Type B pancreatic cell (in vitro differentiated cells): ENCODE measurements at places on chromosomes 1 and 21. TPM values are rescaled to one million over a fixed set of nuclear protein-coding genes. Genes with fewer than 3 reads are reported as not detected.

Gene THBS3
- total RNA-seq, result 23.2 and 28.0 TPM in 2 replicates

GRCh38 chr1:159925719-159926078 is 392 bp upstream of the TAGLN2 start:
- DNase-seq, result no peak

- no peak for DNase-seq
These were observed 87.2 kb downstream of the SPAG17 start for GRCh38 chr1:118097622-118098348.

Gene DNAJC6
- 4.1 and 10.4 TPM in 2 replicates for total RNA-seq

DNA sequence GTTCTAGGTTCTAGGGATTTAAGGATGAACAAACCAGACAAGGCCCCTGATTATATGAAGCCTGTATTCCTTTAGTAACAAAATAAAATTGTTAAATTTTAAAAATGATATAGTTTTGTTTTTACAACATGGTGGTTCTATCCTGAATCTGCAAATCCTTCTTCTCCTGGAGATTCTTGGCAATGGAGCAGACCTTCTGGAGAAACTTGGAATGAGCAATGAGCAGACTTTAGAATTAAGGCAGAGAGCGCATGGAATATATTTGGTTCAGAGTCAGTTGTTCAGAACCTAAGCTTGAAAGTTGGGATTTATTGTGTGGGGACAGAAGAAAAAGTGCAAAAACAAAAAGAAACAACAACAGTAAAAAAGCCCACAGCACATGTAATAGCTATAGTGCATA is 381.1 kb downstream of the ADGRL2 start:
- no peak for DNase-seq

Gene RALGPS2
- 47.2 and 47.8 TPM in 2 replicates for total RNA-seq

Gene KLF17
- not detected in 2 replicates for total RNA-seq

Gene MYOM3
- total RNA-seq, result 0.12 and 0.70 TPM in 2 replicates

DNA sequence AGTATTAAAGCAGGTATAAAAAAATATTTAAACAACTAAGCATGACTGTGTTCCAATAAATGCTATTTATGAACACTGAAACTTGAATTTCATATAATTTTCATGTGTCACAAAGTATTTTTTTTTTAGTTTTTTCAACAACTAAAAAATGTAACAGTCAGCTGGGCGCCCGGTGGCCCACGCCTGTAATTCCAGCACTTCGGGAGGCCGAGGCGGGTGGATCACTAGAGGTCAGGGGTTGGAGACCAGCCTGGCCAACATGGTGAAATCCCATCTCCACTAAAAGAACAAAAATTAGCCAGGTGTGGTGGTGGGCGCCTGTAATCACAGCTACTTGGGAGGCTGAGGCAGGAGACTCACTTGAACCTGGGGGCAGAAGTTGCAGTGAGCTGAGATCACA is 42.4 kb downstream of the RWDD3 start:
- no peak for DNase-seq

DNA sequence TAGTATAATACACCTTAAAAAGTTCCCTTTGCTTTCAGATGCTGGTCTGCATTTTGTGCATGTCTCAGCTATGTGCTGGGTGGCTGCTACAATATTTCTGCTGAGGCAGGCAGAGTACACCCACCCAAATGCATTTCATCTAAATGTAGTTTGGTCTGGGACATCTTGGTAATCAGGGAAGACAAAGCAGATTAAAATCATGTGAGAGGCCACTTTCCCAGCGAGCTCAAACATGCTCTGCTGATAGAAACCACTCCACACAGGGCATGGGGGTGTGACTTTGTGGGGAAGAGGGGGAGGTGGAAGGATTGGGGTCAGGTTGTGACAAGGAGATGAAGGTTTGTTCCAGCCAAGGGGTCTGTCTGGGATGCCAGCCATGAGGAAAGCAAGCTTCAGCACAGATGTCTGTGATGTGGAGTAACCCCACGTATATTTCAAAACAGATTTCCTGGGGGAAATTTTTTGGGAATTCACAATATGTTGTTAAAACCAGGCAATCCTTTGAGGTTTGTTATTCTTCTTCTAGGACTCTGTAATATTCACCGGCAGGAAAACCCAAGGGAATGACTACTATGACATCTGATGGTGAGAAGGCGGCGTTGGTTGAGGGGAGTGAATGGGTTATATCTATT is 255.1 kb upstream of the FGGY start:
- DNase-seq, result no peak

DNA sequence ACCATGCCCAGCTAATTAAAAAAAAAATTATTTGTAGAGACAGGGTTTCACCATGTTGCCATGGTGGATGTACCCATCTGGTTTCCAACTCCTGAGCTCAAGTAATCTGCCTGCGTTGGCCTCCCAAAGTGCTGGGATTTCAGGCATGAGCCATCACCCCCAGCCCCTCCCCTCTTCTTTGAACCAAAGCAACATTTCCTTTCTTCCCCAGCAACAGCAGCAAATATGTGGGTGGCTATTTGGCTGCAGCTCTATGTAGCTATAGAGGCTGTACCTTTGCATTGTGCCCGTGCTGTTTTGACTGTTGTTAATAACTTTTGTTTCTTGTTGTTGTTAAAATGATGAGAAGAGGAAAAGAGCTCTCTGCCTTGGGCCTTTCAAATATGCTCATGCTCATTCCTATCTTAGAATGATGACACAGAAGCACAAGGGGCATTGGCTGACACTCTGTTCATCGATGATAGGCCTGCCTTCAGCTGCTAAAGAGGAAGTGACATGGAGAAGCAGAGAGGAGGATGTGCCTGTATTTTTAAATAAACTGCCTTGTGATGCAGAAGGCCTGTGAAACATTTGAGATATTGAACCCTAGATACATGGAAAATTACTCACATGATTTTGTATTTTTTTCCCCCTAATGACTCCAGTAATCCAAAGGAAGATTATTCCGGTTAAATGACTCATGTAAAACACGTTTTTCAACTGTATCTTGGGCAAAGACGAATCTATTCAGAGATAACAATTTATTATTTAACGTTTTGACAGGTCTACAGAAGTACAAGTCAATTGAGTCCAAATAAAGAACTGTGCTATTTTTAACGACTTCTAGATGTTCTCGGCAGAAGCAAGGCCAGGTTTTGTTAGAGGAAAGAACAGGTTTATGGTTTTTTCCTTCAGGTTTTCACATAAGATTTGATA is 20.5 kb upstream of the XPR1 start:
- DNase-seq, result no peak

DNA sequence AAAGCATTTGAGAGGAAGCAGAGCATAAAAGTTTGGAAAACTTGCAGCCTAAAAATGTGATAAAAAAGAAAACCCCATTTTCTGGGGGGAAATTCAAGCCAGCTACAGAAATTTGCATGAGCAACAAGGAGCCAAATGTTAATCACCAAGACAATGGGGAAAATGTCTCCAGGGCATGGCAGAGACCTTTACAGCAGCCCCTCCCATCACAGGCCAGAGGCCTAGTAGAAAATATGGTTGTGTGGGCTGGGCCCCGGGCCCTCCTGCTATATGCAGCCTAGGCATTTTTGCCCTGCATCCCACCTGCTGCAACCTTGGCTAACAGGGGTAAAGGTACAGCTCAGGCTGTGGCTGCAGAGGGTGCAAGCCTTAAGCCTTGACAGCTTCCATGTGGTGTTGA is 299.6 kb upstream of the NCAM2 start:
- DNase-seq, result no peak

DNA sequence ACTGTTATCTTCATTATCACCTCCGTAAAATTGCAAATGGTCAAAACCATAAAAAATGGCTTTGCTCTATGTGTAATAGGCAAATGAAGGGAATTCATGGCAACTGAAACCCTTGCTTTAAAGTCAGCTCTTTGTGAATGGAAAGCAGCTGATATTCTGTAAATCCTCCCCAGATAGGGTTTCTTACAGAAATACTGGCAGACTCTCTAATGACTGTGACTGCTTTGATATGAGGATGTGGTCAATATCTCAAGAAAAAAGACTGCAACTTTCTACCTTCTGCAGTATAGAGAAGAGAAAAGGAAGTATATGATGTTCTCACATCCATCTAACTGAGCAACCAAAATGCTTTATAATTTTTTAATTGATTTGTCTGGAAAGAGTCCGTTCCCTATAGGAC is 193.1 kb downstream of the ST6GALNAC3 start:
- no peak for DNase-seq

Gene EPHA10
- 0.97 and 1.0 TPM in 2 replicates for total RNA-seq

DNA sequence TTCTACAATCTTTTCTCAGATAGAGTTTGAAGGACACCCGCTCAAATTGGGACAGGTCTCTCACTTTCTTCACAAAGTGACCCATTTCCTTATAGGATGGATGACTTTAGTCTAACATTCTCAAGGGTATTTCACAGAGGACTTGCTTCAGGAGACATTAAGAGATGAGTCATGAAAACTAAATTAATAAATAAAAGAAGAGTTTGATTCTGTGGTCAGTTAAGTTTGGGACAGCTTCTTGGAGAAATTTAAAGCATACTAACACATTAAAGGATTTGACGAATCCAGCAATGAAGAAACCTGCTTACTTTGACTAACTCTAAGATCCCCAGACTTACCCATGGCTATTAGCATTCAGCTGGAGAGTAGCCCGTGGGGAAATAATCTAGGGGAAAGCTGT is 95.6 kb upstream of the RAB3GAP2 start:
- no peak for DNase-seq

Gene VWA1
- 44.5 and 49.9 TPM in 2 replicates for total RNA-seq

DNA sequence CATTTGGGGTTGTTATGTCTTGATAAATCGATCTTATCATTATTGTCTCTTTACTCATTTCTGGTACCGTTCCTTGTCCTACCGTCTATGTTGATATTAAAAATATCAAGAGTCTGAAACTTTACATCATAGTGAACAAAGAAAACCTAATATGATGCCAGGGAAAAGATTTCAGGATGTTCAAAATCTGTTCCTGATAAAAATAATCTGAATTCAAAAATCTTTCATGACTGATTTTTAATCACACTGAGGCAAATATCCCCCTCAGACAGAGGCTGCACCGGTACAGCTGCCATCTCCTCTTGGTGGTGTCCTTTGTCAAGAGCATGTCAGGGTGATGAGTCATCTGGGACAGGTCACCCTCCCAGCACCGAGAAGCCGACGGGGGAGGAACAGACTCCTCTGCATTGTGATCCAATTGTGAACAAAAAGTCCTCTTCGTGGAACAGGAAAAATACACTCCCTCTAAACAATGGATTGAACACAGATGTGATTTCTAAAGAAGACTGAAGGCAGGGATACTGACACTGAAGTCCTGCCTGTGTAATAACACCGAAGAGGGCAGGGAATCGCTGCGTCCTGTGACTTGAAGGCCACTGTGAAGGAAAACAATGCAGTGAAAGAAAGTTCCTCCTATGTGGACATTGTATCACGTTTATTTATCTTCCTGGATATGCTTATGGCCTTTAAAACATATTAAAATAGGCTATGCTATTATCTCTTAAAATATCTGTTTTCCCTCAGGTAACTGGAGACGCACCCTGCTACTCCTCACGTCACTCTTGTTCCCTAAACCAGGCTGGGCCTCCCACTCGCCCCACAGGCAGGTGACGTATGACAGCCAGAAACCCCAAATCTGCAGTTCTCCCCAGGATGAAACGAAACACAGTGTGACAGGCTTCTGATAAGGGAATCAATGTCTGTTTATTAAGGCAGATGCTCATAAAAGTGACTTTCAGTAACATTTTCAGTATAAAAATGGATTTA is 4.3 kb upstream of the SPATC1L start:
- DNase-seq, result no peak

GRCh38 chr1:161013488-161014230 is 7.3 kb downstream of the F11R start:
- no peak for DNase-seq

DNA sequence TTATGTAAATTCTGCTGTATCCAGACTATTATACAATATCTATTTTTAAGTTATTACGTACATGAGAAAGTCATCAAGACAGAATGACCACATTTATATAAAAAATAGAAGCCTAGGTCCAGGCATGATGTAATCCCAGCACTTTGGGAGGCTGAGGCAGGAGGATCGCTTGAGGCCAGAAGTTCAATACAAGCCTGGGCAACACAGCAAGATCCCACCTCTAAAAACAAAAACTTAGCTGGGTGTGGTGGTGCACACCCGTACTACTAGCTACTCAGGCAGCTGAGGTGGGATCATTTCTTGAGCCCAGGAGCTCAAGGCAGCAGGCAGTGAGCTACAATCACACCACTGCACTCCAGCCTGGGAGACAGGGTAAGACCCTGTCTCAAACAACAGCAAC is 58.9 kb downstream of the NVL start:
- no peak for DNase-seq

- DNase-seq, result no peak
These were observed 15.3 kb downstream of the RSPH1 start for GRCh38 chr21:42480736-42481135.

DNA sequence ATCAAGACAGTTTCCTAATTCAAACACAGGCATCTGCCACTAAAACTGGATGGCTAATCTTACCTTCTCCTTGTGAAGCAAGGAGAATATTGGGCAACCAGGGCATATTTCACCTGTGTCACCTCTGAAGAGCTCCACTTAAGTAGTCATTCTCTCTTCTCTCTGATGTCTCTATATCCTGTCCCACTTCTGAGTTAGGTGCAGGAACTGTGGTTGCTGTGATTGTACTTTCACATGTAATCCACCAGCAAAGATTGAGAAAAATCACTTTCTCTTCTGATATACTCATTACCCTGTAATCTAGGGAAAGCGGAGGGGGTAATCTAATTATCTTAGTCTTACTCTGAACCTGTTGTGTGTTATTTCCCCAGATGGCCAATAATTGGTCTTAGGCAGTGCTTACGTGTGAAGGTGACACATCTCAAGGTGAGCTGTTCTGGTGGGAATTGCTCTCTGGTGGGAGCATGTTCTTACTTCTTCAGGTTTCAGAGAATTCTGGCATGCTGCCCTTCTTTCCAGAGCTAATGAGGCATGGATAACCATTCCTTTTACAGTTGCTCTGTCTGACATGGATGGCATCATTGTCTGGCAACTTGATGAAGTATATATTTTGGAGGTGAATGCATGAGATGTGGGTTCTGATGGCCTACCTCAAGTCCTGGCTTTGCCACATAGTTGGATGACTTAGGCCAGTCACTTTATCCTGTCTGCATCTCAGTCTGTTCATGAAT is 12.0 kb downstream of the XCL2 start:
- DNase-seq, result no peak

- DNase-seq, result no peak
These were observed 2.9 kb upstream of the CLSTN1 start for GRCh38 chr1:9826616-9827015.

Gene ARID1A
- 106 and 121 TPM in 2 replicates for total RNA-seq

DNA sequence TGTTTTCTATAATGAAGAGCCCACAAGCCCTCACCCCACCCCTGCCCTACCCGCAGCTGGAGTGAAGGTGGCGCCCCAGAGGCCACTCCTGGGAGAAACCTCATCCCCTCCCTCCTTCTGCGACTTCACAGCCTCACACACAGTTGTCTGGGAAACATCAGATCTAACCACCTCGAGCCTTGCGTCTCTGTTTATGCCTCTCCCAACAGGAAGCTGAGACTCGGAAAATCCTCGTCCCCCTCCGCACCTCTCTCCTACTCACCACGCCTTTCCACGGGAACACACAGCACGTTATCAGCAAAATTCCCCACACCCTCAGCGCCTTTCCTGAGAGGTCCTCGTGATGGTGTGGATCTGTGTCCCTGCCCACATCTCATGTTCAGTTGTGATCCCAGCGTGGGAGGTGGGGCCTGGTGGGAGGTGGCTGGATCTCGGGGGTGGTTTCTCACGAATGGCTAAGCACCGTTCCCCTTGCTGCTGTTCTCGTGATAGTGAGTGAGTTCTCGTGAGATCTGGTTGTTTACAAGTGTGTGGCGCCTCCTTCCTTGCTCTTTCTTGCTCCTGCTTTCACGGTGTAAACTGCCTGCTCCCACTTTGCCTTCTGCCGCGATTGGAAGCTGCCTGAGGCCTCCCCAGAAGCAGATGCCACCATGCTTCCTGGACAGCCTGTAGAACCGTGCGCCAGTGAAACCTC is 190.6 kb downstream of the KIF26B start:
- no peak for DNase-seq

GRCh38 chr1:37620707-37621106 is 14.0 kb downstream of the RSPO1 start:
- DNase-seq, result no peak

Gene CA6
- 0.24 TPM in 1 of 2 replicates, not detected in the other for total RNA-seq
